ENCODE measurements at places on chromosomes 2 and 18.

DNA sequence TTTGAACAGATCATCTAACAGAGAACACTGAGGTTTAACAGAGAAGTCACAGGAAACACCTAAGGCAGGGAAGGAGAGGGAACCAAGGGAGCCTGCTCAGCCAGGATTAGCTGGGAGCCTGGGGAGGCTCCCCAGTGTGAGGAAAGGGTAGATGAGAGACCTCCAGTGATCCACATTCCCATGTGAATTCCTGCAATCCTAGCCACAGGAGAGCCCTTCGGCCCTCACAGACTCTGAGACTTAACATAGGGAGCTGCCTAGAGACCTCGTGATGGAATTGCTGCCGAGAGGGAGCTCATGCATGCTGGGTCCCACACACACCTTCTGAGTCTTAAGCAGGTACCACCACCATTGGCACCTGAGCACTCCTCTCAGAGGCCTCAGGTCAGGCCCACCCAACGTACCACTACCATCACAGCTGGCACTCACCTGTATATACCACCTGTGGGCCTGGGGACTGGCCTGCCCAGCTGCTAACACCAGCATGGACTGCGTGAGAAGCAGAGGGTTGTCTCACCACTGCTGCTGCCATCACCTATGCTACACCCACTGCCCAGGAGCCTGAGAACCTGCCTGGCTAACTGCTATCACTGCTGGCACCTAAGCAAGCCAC is 225.9 kb upstream of the RASGRP3 start:
- DNase-seq: no peak

DNA sequence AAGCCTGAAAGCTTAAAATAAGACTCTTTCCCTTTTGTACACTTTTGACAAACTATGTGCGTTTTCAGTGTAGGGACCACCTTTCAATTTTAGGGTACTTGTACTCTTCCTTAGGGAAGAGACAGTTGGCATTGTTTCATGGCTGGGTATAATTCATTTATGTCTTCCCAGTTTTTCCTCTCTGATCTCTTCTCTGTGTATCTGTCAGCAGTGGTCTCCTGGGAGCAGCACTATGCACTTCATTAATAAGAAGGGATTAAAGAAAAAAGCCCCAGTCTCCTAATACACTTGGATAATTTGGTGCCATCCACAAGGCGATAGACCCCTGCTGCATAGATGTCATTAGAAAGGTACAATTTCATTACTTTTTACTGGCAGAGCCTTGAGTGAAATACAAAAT is 12.1 kb downstream of the AQP4 start:
- DNase-seq: no peak

GRCh38 chr2:101185656-101186055 is 34.5 kb upstream of the TBC1D8 start:
- DNase-seq: no peak

DNA sequence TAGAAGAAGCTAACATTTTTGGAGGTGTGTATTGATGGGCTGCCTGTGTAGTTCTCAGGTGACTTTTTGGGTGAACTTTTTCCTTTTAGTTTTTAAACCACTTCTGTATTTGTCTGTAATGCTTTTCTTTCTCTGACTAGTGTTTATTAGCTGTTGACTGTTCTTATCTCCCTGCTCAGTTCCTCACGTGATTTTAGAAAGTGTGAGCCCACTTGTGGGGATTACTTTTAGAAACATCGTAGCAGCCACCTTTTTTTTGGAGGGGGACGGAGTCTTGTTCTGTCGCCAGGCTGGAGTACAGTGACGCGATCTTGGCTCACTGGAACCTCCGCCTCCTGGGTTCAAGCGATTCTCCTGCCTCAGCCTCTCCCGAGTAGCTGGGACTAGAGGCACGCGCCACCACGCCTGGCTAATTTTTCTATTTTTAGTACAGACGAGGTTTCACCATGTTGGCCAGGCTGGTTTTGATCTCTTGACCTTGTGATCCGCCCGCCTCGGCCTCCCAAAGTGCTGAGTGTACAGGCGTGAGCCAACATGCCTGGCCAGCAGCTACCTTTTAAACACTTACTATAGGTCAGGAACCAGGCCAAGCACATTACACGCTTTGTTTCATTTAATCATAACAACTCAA is 9.2 kb upstream of the CDKL4 start:
- DNase-seq: no peak

DNA sequence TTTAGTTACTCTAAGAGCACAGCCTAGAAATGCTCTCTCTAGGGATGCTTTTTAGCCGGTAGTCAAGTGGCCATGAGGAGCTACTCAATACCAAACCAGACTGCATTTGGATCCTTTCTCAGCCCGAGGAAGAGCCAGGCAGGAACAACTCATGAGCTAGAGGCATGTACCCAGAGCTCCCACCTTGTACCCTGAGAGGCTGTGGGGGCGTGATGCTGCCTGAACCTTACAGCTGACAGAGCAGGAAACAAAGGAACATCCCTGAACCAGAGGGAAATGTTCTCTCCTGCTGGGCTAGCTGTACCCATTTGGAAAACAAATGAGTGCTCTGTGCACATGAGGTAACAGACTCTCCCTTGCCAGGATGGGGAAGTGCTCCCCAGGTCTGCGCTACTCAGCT is 131.6 kb downstream of the OSR1 start:
- DNase-seq: no peak

DNA sequence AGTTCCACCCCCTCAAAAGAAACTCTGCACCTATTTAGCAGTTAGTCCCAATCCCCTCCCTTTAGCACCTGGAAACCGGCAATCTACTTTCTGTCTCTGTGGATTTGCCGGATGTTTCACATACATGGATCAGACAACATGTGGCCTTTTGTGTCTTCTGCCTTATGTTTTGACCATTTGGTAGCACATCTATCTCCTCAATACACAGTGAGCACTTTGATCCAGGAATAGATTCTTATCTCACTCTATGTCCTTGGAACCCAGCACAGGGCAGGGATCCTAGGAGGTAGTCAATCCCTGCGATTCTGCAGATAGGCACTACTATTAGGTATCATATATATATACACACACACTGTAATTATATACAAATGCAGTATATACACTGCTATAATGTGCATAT is 3.8 kb upstream of the OTOF start:
- DNase-seq: no peak

GRCh38 chr18:39208190-39208589 is 1642.6 kb upstream of the CELF4 start:
- no peak for DNase-seq
